ENCODE measurements at places on chromosomes 12 and 14.
A peak's percentile ranks its signal among the peaks of the same experiment; 100 is the strongest.

DNA sequence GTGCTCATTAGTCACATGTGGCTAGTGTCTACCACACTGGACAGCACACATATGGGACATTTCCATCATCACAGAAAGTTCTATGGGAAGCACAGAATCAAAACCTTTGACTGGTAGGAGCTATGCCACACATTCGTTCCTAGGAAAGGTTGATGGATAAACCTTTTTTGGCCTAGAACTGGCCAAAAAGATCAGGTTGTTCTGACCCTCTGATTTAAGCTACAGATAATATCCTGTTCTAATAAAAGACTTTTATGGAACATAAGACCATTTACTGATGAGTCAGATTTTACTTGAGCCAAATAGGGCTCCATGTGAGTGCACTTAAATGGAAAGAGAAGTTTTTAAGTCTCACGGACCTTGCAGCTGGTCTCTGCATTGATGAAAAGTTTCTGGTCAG, 143.2 kb downstream of the SLC15A4 start:
- DNase-seq: no peak

DNA sequence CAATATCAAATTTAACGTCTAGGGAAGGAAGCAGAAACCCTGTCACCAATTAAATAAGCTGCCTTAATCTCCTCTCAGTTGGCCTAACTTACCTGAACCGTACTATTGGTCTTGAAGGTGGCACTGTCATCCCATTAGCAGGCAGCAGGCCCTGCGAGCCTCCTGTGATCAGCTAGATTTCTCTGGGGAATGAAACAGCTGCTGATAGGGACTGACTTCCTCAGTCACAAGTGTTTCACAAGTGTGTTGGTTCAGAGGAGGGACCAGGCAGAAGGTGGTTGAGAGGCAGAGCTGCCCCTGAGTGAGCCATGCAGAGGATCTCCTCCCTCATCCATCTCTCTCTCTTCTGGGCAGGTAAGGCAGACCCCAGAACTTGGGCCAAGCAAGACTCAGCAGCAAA, 166.8 kb downstream of the DAD1 start:
- DNase-seq: peak; percentile 55

- DNase-seq: no peak
Observed at GRCh38 chr12:32265456-32265855, 133.9 kb upstream of the FGD4 start.

GRCh38 chr14:70995211-70995610, 88.0 kb downstream of the PCNX1 start:
- no peak for DNase-seq

GRCh38 chr14:51291016-51291415, 51.0 kb downstream of the TMX1 start:
- DNase-seq: no peak

DNA sequence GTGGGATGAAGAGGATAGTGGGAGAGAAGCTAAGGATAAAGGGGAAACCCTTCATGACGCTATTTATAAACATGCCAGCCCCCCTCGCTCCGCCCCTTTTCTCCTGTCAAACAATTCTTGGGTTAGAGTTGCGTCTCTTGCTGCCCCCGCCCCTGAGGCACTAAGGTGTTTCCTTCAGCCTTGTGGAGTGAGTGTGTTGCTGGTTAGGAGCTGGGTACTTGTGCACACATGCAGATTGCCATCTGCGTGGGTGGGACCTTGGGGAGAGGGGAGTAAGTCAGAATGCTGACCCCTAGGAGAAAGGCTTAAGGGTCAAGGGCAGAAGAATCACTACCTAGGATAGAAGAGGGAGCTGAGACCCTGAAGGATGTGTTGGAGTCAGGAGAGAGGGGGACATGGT, 5.4 kb downstream of the FOXJ2 start:
- DNase-seq: no peak

GRCh38 chr14:79437951-79438350, 773.4 kb downstream of the DIO2 start:
- DNase-seq: no peak

GRCh38 chr14:91599994-91600393, 89.9 kb upstream of the PPP4R3A start:
- no peak for DNase-seq

DNA sequence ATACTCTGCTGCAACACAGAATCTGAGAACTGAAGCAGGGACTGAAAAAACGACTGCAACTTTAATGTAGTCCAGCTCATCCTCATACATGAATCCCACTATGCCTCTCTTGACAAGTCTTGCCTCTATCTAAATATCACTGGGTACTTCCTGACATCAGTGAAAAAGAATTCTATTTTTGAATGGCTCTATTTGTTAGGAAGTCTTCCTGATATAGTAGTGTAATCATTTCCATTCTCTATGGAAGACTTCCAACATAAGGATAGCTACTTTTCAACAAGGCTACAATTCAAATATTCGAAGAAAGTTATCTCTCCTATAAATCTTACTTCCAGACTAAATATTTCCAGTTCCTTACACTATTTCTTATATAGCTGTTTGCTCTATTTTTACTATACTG, 167.5 kb downstream of the MDGA2 start:
- DNase-seq: no peak

- no peak for DNase-seq
Observed at GRCh38 chr12:99769396-99769980, 121.9 kb downstream of the GARIN6 start.

DNA sequence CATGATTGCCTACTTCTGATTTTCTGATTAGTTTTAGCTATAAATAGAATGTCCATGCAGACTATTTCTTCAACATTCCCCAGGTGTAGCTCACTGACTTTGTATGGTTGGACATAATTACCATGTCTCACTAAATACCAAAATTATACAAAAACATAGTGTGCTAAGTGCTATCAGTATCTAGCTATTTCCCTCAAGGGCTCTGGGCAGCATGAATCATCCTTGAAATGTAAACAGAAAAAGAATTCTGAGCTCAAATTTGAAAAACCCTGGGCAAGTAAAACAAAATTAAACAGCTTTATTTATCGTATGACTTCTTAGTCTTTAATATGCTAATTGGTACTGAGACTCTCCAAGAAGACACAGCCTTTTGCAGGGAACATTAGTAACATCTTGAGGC, 82.9 kb downstream of the SPATA7 start:
- DNase-seq: no peak

DNA sequence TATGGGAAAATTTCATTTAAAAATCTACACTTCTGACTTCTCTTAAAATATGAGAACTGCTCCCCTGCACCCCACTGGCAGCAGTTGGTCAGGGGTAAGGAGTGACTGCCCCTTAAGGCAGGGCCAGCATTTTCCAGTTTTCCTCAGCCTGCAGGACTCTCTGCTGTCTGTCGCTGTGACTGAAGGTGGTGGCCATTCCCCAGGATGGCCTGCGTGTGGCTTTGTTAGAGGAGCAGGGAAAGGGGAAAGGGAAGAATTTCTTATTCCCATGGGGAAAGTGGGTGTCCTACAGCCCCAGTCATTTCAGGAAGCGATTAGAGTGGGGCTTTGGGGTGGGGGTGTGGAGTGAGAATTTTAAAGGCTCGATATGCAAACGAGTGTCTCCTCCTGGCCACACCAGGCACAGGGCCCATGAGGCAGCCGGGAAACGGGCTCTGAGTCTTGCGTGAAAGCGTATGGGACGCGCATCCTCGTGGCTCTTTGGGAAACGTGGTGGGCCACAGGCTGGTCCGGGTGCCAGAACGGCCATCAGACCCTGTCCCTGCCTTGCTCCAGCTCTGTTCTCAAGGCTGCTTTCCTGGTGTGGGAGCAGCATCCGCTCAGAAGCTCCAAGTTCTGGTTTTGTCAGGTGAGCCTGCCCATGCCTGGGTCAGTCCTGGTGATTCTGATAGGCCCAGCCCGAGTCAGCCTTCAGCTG, 23.5 kb downstream of the ADGRD1 start:
- no peak for DNase-seq

DNA sequence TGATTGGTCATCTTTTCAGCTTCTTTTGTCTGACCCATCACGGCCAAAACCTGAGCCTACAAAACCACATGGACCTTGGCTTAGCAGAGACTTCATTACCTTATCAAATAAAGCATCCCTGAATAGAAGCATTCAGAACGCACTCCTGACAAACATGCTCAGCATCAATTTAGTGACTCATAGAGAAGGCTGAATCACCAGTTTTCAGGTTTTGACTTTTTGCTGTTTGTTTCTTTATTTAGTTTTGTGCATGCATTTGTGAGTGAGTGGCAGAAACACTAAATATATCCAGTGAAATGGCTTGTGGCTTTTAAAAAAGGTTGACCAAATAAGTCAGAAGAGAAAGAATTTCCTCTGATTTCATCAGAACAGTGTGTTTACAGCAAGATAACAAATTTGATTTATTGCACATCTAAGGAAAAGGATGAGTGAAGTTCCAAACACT, 19.0 kb upstream of the OVCH1 start:
- DNase-seq: no peak

DNA sequence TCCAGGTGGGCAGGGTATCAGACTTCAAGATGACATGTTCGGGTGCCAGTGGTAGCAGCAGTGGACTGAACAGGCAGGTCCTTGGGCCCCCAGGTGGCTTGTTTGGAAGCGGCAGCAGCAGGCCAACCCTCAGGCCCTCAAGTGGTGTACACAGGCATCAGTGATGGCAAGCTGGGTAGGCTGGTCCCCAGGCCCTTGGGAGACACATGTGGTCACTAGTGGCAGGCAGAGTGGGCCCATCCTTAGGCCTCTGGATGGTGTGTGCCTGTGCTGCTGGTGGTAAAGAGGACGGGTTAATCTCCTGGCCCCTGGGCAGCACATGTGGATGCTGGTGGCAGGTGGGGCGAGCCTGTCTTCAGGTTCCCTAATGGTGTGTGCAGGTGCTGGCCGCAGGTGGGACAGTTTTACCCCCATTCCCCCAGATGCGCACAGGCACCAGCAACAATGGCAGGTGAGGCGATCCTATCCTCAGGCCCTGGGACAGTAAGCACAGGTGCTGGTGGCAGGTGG, 8.0 kb downstream of the OAS2 start:
- no peak for DNase-seq

- DNase-seq: peak; percentile 41
Observed at GRCh38 chr12:14618983-14619382, 51.3 kb upstream of the PLBD1 start.

DNA sequence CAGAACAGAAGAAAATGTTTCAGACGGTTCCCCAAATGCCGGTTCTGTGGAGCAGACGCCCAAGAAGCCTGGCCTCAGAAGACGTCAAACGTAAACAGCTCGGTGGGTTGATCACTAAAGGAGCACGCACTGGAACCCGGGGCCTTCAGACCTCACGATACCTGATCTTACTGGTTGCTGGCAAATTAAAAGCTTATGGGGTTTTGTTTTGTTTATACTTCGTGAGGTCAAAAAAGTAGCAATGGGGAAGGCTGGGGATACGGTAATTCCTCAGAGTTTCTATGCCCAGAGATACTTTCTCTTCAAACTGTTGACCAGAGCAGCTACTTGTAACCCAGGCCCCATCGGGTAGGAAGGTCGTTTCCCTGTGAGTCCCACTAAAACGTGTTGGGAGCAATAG, 1.7 kb downstream of the CDKN1B start:
- DNase-seq: no peak

GRCh38 chr14:93536945-93537344, 106.2 kb downstream of the UNC79 start:
- DNase-seq: peak; percentile 5

GRCh38 chr14:42110167-42110566, 503.5 kb downstream of the LRFN5 start:
- peak; percentile 4 for DNase-seq

GRCh38 chr14:102777711-102778337, 575 bp downstream of the TRAF3 start:
- DNase-seq: no peak

- no peak for DNase-seq
Observed at GRCh38 chr14:22381408-22381760, 207.6 kb downstream of the DAD1 start.

DNA sequence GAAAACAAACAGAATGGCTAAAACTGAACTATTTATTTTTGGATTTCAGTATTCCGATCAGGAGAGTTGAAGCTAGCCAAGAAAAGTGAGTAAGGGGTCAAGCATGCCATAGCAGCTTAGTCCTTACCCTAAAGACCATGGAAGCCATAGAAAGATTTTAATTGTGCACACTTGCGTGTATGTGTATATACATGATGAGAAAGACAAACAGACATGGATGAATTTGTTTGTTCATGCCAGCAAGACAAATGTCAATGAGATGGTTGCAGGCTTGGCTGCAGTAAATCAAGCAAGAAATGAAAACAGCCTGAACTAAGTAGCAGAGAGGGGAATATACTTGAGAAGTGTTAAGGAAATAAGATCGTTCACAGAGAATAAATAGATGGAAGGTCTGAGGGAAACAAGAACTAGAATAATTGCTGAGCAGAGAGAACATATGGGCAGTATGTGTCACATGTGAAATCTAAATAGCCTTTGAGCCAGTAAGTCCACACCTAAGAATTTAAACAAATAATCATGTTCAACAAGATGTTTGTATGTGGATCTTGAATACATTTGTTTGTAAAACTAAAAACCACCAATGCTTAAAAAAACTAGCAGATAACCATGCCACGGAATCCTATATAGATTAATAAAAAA, 14.8 kb downstream of the SNW1 start:
- DNase-seq: no peak

DNA sequence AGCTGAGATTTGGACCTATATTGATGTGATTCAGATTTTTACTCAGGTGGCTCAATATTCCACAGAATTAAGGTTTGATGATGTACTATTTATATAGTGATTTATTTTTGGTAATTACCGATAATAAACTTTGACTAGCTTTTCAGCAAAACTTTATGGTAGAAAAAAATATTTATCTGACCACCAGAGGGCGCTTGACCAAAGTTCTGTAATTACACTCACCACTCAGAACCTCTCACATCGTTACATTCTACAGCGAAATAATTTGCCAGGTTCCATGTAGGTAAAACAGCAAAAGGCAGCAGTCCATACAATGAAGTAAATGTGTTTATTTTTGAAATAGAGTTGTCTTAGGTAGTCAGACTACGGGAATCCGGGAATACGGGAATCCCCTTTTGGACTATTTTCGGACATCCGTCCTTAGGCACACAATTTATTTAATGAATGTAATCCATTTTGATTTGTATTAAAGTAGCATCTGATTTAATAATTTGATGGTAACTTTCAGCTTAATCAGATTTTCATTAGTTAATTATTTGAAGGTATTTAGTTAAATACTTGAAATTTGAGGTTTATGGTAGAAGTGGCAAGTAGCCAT, 143.0 kb upstream of the DDHD1 start:
- peak; percentile 33 for DNase-seq

DNA sequence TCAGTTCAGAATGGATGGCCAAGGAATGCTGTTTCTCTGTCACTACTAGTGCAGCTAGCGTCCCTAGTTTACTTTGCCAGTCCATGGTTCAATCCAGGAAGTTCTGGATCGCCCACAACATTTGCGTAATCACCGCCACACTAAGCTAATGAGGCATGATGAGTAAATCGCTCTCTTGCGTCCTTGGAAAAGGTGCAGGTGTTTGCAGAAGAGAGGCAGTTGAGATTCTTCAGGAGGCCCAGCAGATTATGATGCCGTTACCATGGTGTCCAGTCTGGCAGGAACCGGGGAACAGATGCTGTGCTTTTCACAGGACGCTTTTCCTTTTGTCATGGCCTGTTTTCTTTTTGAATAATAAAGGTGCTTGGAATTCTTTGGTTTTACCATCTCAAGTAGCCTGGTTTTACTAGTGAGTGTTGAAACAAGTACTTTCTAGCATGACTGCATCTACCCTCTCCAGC, 9.0 kb downstream of the TPH2 start:
- no peak for DNase-seq

- DNase-seq: no peak
Observed at GRCh38 chr14:56976211-56976610, 165.9 kb upstream of the OTX2 start.

- DNase-seq: no peak
Observed at GRCh38 chr12:106519607-106520021, 63.2 kb upstream of the RFX4 start.

GRCh38 chr14:75182821-75183220, 6.4 kb upstream of the TMED10 start:
- DNase-seq: peak; percentile 77

- no peak for DNase-seq
Observed at GRCh38 chr12:128543460-128543859, 276.5 kb downstream of the TMEM132C start.
